ENCODE measurements at places on chromosomes 2 and 18.

- no peak for DNase-seq
Measured at GRCh38 chr2:157894694-157895435, 18.7 kb upstream of the ACVR1 start.

- peak; percentile 97 for DNase-seq
Measured at GRCh38 chr2:223465793-223466192, 136.4 kb downstream of the SCG2 start.

DNA sequence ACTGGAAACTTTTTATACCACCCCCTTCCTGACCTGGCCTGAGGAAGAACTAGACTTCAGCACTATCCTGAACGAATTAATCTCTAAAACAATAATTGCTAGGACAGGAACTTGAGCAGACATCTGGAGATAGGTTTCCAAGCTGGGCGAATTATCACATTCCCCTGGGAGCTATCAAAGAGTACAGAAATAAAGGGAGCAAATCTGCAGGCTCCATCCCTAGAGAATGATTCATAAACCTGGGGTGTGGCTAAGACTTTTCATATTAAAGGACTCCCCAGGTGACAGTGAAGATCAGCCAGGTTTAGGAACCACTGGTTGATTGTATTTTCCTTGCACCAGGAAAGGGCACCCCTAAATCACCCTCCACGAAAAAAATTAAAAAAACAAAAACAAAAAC, 105.6 kb upstream of the NOL4 start:
- DNase-seq, result no peak

GRCh38 chr18:32548688-32549087, 78.0 kb upstream of the GAREM1 start:
- DNase-seq, result no peak

GRCh38 chr2:79511320-79511951, 1.4 kb upstream of the CTNNA2 start:
- no peak for DNase-seq

GRCh38 chr2:59680863-59681262, 872.6 kb downstream of the BCL11A start:
- no peak for DNase-seq

GRCh38 chr2:33763671-33764310, 164.7 kb upstream of the FAM98A start:
- DNase-seq, result no peak

- DNase-seq, result no peak
Measured at GRCh38 chr18:23528580-23529472, 25.5 kb downstream of the RMC1 start.

DNA sequence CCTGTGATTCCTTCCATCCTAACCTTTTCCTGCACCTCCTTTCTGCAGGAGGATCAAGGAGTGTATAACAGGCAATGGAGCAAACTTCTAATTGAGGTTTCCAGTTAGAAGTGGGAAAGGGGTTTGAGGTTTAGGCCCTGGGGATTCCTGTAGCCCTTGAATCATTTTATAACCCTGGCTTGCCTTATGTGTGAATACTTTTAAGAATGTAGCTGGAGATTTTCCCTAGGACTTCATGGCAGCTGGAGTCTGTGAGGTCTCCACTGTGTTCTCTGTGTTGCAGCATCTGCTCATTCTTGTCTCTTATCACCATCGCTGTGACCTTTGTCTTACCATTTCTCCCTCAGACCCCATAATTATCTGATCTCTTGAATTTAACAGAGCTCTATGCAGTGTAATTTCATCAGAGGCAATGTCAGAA, 370.2 kb upstream of the SLC14A2 start:
- DNase-seq, result no peak

Data from ascending aorta (tissue), 2 donors.